ENCODE measurements at places on chromosomes 6 and 20.

- DNase-seq = no peak
Measured at GRCh38 chr6:166366921-166367320, 15.8 kb downstream of the MPC1 start.

- no peak for DNase-seq
Measured at GRCh38 chr6:121951123-121951522, 448.3 kb upstream of the HSF2 start.

- no peak for DNase-seq
Measured at GRCh38 chr6:7086488-7086887, 21.3 kb upstream of the RREB1 start.

DNA sequence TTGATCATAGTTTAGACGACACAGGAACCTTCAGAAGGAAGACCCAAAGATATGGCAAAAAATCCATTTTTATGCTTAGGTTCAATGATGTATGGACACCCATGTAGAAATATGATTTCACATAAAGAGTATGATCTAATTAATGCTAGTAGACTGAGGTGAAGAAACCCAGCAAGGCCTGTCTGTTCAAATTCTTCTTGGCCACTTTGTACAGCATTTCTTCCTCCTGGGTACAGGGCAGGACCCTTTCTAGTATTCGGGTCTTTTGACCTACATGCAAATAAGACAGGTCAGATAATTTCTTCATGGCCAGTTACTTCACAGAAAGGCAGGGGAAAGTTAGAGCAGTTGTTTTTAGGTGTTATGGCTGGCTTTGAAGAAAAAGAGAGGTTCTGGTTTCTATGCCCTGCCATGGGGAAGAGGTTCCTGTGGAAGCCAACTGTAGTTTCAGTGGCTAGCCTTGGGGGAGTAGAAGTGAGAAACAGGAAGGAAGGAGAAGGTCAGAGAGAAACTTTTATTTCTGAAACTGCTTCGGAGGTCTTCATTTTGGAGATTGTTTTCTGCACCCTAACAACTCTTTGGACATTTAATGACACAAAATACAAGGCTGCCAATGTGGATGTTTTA is 208.3 kb downstream of the PTPRK start:
- no peak for DNase-seq

GRCh38 chr20:62523473-62524203 is 47.8 kb upstream of the GATA5 start:
- no peak for DNase-seq

DNA sequence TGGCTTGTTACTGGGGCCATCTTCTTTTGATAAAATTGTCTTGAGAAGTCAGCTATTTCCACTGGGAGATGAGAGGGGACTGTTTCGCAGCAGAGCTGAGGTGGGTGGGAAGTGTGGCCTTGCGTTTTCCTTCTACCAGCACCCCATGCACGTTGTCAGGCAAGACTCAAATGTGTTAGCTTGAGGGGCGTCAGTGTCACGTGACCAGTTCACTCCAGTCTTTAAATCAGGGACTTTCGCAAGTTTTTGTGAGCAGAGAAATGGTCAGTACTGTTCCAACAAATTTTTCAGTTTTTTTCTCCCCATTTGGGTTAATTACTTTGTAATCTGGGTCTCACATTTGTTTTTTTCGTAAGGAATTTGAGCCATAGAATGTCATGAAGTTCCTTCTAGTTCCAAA is 20.7 kb upstream of the ADRM1 start:
- DNase-seq = no peak

DNA sequence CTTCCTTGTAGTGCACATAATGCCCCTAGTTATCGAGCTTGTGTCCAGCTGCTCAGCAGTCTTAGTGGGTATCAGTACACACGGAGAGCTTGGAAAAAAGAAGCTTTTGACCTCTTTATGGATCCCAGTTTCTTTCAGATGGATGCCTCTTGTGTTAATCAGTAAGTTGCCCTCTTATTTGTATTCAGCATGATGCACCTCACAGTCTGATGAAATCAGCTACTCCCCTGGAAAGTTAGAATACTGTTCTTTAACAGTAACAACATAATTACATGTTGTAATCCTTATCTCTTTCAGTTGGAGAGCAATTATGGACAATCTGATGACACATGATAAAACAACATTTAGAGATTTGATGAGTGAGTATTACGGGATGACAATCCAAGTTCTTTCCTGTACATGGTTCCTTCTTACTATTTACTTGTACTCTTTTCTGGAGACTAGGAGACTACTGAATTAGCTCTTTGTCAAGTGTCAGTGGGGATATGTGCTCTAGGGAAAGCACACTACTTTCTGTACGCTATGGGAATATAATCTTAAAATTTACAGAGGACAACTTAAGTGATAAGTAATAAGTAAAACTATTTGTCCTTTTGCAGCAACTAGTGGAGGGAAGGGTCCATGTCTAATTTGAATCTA is 39.1 kb downstream of the PGM3 start:
- DNase-seq = no peak

- DNase-seq = no peak
Measured at GRCh38 chr20:41696428-41696827, 78.3 kb upstream of the CHD6 start.

- DNase-seq = no peak
Measured at GRCh38 chr6:110575925-110576463, 99.6 kb upstream of the SLC22A16 start.

- DNase-seq = no peak
Measured at GRCh38 chr20:56381501-56381900, 10.5 kb downstream of the AURKA start.

GRCh38 chr6:121901432-121901831 is 466.0 kb downstream of the GJA1 start:
- DNase-seq = no peak

DNA sequence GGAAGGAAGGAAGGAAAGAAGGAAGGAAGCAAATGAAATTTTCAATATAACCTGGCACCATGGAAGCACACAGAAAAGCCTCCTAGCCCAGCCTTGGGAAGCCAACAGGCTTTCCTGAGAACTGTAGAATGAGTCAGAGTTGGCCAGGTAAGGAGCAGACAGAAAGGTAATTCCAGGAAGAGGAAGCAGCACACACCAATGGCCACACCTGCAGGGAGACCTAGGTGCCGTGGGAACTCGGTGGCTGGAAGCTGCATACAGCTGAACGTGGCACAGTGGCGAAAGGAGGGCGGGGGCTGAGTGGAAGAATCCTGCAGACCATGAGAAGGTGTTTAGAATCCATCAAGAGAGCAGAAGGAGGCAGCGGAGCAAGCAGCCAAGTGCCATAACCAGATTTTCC is 224.8 kb upstream of the RREB1 start:
- DNase-seq = no peak

- no peak for DNase-seq
Measured at GRCh38 chr6:111411046-111411445, 72.0 kb downstream of the REV3L start.

- no peak for DNase-seq
Measured at GRCh38 chr20:25179439-25180089, 15.9 kb upstream of the ENTPD6 start.

DNA sequence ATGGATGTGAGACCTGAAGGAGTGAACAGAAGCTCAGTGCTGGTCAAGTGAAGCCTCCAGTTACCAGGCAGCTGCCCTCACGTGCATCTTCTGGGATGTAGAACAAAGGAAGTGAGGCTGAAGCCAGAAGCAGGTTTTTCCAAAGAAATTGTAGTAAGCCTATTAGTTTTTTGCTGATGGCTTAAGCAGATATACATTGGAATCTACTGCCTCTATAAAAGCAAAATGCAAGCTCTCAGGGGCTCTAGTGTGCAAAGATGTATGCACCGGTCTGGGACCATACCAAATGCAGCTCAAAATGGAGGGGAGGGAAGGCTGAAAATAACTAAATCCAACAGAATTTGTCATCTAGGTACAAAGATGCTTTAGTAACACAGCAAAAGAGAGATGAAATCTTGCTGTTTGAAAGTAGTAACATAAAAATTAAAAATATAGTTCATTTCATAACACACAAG is 77.0 kb downstream of the DTNBP1 start:
- no peak for DNase-seq

GRCh38 chr6:147759093-147759492 is 250.6 kb downstream of the SAMD5 start:
- peak; percentile 69 for DNase-seq

GRCh38 chr20:39661833-39662232 is 699.7 kb downstream of the DHX35 start:
- DNase-seq = peak; percentile 7

DNA sequence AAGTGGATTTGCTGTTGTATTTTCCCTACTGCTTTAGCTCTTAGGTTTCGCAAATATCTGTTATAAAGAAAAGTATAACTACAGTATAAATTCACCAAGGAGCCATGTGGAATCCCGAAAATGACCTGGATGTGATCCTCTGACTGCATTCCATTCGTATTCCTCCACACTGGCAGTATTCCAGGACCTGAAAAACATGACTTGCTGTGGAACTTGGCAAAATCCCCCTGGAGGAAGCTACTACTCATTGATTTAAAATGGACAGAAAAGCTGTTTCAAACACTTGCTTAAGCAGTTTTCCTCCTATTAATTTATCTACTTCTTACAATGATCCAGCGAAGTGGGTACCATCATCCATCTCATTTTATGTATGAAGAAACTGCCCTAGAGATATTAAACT is 13.3 kb upstream of the ENPP5 start:
- DNase-seq = peak; percentile 67

DNA sequence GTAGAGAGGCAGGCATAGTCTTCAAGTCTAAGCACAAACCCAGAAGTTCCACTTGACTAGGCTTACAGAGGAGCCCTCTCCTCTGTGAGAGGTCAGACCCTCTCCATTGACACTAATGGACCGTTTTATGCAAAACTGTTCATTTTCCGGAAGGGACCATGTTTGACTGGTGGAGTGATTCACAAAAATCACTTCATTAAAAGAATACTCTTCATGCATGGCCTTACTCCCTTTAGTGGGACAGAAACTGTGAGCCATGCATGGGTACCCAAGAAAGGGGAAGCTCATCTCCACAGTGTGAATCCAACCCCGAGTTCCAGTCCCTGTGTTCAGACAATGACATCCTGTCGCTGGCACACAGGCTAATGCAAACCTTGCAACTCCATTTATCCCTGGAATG is 63.2 kb downstream of the OLIG3 start:
- DNase-seq = no peak

DNA sequence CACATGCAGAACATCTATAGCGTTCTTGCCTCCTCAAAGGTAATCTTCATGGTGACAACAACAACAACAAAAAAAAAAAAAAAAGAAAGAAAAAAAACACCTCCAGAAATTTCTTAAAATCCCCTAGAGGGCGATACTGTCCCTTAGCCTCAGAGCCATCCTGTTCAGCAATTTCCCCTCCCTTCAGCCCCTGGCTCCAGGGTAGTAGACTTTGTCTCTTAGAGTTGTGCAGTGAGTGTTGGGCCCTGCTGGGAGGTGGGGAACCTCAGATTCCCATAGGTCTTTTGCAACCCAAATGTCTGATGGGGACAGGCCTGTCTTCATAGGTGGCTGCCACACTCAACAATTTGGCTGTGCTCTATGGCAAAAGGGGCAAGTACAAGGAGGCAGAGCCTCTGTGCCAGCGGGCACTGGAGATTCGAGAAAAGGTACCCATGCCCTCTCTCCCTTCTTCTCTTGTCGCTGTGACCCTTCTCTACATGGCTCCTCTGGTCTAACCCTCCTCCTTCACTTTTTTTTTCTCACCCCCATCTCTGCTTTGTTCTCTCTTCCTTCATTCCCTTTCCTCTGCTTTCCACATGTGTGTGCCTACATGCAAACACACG is 6.0 kb upstream of the PTK7 start:
- peak; percentile 63 for DNase-seq

Data from H4 (cell line).